ENCODE measurements at places on chromosomes 5 and 9.

DNA sequence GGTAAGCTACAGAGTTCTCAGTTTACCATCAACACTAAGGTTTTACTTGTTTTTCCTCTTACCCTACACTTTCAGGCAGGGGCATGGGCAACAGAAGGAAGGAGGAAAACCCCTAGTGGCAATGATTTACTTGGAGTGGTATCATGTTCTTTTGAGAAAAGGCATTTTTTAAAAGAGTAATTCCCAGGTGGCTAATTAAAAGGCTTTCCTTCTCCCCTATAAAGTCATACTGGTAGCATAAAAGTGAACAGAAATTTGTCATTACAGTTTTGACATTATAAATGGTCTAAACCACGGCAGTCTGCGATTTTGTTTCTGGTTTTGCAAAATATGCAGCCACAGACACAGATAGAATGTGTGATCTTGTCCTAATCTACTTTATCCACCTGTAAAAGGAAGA, 30.9 kb upstream of the OR2K2 start:
- no peak for DNase-seq

- DNase-seq: no peak
Measured at GRCh38 chr9:83649515-83649914, 26.6 kb downstream of the IDNK start.

DNA sequence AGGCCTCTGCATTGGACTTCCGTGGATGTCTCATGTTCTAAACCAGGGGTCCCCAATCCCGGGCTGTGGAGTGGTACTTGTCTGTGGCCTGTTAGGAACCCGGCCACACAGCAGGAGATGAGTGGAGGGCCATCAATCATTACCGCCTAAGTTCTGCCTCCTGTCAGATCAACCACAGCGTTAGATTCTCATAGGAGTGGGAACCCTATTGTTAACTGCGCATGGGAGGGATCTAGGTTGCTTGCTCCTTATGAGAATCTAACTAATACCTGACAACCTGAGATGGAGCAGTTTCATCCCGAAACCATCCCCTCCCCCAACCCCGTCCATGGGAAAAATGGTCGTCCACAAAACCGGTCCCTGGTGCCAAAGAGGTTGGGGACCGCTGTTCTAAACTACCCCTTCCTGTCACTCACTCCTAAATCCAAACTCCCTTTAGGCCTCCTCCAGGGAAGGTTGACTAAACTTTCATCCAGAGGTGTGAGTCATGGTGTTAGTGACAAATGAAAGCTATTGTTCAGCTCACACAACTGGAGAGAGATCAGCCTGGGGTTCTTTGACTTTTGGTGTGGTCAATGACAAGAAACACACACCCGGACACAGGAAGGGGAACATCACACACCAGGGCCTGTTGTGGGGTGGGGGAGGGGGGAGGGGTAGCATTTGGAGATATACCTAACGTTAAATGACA, 9.5 kb downstream of the KCNV2 start:
- no peak for DNase-seq

DNA sequence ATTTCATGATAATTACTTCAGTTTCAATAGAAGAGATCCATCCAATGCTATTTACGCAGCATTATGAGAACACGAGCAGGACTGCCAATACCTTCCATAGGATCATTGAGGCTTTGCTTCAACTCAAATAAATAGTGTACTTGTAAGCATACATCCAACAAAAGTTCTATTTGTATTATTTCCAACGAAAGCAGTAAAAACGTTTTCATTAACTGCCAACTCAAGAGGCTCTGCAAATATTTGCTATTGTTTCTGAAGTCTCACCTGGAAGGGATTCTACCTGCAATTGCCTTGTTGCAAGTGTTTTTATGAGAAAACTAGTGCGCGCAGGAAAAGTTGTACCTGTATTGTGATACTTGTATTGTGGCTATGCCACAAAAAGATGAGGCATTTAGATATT, 11.0 kb upstream of the GNPDA1 start:
- no peak for DNase-seq

GRCh38 chr5:169650701-169651331, 13.7 kb downstream of the DOCK2 start:
- DNase-seq: no peak

DNA sequence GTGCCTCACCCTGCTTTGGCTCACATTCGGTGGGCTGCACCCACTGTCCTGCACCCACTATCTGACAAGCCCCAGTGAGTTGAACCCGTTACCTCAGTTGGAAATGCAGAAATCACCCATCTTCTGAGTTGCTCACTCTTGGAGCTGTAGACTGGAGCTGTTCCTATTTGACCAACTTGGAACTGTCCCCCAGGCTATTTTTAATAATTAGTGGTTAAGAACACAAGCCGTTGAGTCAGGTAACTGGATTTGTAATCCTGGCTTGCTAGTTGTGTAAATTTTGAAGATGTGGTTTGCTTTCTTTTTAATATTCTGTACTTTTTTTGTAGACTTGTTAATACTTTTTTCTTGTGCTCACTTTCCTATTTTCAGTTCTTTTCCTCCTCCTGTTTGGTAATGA, 81.2 kb downstream of the CNTLN start:
- DNase-seq: no peak

GRCh38 chr5:179154346-179154990, 94.3 kb downstream of the ZNF354C start:
- DNase-seq: no peak

GRCh38 chr9:13377171-13377925, 97.9 kb upstream of the MPDZ start:
- DNase-seq: no peak

DNA sequence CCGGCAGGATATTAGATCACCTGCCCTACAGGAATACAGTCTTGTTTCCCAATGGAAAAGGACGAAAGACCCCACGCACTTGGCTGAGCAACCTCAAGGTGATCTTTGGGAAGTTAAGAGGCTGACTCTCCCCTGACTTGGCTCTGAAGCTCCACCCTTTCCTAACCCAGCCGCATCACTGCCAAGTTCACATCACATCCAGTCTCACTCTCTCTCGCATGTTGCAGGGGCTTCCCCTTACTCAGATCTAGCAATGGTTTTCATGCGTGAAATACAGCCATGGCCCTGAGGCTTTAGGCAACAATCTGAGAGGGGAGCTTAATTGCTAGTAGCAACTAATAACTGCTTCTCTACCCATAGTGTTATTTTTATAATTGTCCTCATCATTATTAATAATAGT, 211.6 kb downstream of the DOCK8 start:
- DNase-seq: no peak

GRCh38 chr9:121783111-121783510, 131.7 kb downstream of the DAB2IP start:
- DNase-seq: no peak

- no peak for DNase-seq
Measured at GRCh38 chr9:91856419-91856818, 93.6 kb downstream of the ROR2 start.

DNA sequence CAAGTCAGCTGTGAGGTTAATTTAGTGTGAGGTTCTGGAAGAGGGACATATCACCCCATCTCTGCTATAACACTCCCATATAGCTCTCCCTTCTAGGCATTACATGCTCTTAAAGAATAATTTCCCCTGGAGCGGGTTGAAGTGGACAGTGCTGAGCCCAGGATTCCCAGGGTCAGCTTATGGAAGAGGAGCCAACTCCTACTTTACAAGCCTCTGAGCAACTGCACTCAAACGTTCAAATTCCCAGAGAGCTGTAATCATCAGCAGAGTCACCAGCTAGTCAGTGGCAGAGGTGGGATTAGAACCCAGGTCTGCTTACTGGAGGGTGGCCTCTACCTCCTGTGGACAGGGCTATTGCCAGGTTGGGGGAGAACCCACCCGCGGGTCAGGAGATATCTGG, 1.4 kb downstream of the NEURL1B start:
- no peak for DNase-seq

GRCh38 chr5:28117691-28118090, 1079.3 kb upstream of the CDH9 start:
- no peak for DNase-seq

DNA sequence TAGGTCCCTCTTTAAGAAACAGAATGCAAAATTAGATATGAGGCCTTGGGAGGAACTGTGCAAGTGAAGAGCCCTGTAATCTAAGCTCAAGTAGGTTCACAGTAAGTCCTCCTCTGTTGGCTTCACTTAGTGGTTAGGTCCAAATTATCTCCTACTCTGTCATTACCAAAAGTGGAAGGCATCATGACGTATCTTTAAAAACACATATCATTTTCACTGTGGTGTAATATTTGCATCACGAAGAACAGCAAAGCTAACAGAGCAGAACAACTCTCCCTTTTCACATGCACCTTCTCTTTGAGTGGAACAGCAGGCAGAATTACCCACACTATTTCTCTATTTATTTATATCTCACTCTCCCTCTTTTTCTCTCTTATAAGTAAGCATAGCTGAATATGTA, 240.5 kb upstream of the CCNH start:
- no peak for DNase-seq

- no peak for DNase-seq
Measured at GRCh38 chr5:39759701-39760100, 334.9 kb upstream of the DAB2 start.

DNA sequence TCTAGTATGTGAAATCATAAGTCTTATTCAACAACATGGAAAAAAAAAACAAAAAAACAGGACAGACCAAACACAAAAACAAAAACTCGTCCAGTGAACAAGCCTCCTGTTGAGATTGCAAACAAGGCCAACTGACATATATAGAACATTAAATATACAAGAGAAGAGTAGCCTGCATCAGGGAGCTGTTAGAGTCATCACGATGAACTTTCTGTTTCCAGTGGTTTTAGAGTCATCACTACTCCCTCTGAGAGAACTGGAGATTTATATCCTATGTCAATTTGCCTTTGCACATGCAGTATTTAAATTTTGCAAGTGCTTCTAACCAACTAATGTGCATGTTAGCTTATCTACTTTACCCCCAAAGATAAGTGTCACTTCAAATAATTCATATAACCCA, 9.9 kb downstream of the SNCAIP start:
- DNase-seq: no peak

DNA sequence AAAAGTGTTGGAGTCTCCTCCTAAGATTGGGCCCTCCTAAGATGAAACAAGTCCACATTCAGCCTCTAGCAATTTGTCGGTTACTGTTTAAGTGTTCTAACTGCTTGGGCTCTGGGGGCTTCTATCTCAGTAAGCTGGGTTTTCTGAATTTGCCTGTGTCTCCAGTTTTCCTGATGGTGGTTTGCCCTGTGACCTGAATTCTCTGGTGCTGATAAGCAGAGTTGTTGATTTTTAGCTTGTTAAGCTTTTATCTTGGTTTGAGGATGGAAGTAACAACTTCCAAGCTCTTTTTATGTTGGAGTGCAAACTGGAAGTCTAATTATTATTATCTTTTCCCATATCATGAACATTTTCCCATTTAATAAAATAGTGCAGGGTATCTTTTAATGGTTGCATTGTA, 30.9 kb downstream of the HSD17B4 start:
- DNase-seq: no peak

GRCh38 chr5:139061274-139061673, 136.9 kb downstream of the SIL1 start:
- no peak for DNase-seq

GRCh38 chr5:39197556-39197955, 21.8 kb downstream of the FYB1 start:
- DNase-seq: no peak

DNA sequence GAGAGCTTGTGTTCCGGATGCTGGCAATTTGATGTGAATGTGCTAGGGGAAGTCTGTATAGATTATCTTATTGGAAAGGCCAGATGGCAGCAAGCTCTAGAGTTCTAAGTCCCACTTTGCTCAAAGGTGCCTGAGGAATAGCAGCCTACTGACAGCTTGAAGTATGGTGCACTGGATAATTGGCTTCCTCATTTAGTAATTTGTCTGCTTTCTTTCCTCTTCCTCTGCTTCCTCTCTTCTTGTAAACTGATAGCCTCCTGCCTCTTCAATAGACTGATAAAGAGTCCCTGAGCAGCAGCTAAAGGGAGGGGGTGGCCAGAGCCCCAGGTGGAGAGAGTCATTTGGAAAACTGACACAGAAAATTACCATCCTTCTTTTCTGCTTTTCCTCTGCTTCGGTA, 177.3 kb downstream of the FGF1 start:
- no peak for DNase-seq

DNA sequence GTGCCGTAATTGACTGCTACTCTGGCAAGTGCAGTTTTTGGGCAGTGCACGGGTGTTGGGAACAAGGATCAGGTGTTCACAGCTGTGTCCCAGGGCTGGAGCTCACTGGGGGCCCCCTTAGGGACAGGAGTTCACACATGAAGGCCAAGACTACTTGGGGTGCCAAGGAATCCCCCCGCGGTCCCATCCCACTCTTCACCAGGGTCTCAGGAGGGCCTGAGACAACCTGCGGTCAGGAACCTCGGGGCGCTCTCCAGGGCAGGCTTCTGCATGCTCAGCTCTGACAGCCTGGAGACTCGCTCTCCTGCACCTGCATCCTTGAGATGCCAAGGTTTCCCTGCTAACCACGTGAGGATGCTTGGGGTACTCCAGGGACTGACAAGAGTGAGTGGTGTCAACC, 2.3 kb upstream of the MAN1B1 start:
- no peak for DNase-seq

Data from activated T-cell treated with anti-CD3 and anti-CD28 coated beads for 48 hours (primary cell).